ENCODE measurements at places on chromosomes 16 and 17. TPM values are rescaled to one million over a fixed set of nuclear protein-coding genes. Genes with fewer than 3 reads are reported as not detected.

The ZP2 gene
- polyA plus RNA-seq, result 0.27 TPM

DNA sequence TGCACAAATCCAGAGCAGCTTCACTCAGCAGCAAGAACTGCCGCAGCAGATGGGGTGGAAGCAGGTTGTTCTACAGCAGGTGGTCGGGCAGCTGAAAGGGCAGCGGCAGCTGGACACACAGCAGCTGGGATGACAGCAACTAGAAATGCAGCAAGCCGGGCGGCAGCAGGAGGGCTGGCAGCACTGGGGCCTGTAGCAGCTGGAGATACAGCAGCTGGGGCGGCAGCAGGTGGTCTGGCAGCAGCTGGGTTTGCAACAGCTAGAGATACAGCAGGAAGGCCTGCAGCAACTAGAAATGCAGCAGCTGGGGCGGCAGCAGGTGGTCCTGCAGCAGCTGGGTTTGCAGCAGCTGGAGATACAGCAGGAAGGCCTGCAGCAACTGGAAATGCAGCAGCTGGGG lies 460 bp downstream of the KRTAP4-3 start:
- no peak for DNase-seq
- H3K4me1 ChIP-seq, result no peaks in the 10 kb centered on the region
- H3K36me3 ChIP-seq, result no peaks in the 10 kb centered on the region
- peaks cover 8% of the 10 kb centered on the region for H3K27me3 ChIP-seq
- H3K27ac ChIP-seq, result no peak overlapping the region

The EVPL gene
- 63.2 TPM for polyA plus RNA-seq

DNA sequence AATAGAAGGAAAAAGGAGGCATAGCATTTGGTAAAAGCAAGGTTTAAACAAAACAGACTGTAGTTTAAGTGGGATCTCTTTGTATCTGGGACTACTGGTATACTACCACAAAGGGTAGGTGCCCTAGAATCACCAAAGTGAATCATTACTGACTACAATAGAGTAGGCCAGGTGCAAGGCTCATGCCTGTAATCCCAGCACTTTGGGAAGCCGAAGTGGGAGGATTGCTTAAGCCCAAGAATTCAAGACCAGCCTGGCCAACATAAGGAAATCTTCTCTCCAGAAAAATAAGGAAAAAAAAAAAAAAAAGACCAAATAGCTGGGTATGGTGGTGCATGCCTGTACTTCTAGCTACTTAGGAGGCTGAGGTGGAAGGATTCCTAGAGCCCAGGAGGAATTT lies 60.8 kb upstream of the CORO6 start:
- no peak for DNase-seq
- no peaks in the 10 kb centered on the region for H3K27me3 ChIP-seq
- no peak overlapping the region for H3K4me3 ChIP-seq
- H3K27ac ChIP-seq, result peak overlapping the region; percentile 35

DNA sequence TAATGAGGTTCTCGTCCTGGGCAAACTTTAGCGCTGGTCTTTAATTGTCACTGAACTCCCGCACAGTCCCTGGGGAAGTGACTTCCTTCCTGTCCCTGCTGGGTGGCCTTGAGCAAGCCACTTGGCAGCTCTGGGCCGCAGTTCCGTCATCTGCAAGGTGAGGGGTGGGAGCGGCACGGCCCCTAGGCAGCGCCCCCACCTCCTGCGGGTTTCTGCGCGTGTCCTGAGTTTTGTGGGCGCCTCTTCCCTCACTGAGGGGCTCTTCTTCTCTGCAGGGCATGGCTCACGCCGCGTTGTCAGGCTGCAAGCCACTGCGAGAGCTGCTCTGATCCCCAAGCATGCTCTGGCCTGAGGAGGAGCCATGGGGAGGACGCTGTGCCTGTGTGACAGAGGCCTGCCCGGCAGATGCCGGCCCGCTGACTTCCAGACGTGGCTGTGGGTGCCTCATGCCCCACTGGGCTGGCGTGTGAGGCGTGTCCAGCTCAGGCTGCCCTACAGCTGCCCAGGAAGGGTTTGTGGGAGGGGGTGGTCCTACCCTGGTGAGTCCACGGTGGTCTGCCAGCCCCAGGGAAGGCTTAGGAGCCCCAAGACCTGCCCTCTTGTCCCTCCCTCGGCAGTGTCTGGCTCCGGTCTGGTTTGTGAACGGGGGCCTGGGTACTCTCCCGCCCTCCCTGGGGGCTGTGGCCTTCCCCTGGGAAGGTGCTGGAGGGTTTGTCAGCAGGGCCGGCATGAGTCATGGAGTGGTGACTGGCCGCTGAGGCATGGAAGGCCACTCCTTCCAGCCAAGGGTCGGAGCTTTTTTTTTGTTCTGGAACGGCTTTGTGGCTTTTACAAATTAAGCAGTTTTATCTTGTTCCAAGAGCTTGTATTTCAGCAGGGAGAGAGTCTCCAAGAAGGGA lies 182.0 kb downstream of the SEC14L1 start:
- peak; percentile 79 for DNase-seq
- H3K27me3 ChIP-seq, result no peaks in the 10 kb centered on the region
- H3K36me3 ChIP-seq, result peaks cover 3% of the 10 kb centered on the region
- peak overlapping the region; percentile 13 for H3K4me3 ChIP-seq
- H3K27ac ChIP-seq, result peak overlapping the region; percentile 90

GRCh38 chr16:9068886-9069285 lies 22.6 kb upstream of the HAPSTR1 start:
- no peak for DNase-seq
- no peaks in the 10 kb centered on the region for H3K36me3 ChIP-seq
- H3K27ac ChIP-seq, result no peak overlapping the region
- H3K27me3 ChIP-seq, result no peaks in the 10 kb centered on the region
- H3K4me3 ChIP-seq, result no peak overlapping the region
- no peaks in the 10 kb centered on the region for H3K4me1 ChIP-seq

The CCL17 gene
- 0.30 TPM for polyA plus RNA-seq

DNA sequence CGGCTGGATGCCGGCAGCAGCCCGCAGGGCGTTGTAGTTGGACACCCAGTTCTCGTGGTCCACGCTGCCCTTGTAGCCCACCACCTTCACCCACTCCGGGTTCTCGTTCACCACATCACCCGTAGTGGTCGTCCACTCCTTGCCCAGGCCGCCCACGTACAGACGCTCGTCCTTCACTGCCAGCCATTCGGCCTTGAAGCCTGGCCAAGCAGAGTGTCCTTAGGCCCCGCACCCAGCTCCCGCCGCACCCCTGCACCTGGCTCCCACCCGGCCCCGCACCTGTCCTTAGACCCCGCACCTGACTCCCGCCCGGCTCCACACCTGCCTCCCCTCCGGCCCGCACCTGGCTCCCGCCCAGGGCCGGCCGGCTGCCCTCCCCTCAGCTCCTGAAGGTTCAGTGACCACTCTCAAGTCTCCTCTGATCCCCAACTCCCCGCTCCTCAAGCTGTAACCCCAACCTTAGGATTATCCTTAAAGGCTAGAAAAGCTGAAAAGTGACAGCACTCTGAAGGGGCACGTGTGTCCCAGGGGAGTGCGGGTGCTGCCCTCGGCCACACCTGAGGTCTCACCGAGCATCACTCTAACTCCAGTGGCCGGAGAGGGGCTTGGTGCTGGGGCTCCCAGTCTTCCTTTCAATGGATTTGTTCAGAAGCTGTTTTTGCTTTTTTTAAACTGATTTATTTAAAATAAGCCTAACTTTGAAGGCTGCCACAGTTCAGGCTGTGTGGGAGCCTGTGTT lies 14.4 kb downstream of the CANT1 start:
- peaks cover 9% of the 10 kb centered on the region for H3K4me1 ChIP-seq
- H3K4me3 ChIP-seq, result no peak overlapping the region
- peaks cover 91% of the 10 kb centered on the region for H3K36me3 ChIP-seq
- H3K27ac ChIP-seq, result no peak overlapping the region
- no peak for DNase-seq

The TMEM220 gene
- polyA plus RNA-seq, result 39.7 TPM

DNA sequence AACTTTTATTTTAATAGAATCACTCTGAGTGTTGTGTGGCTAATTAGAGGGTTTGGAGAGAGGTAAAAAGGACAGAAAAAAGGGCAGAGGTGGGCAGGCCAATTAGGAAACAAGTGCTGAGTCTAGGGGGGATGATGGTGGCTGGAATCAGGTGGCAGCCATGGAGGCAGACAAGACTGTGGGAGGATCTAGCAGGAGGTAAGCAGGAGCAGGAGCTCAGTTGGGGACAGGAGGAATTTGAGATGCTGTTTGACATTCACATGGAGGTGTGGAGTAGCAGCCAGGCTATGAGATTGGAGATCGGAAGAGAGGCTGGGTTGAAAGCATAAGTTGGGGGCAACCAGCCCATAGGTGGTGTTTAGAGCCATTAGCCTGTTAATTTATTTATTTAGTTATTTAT lies 3.7 kb upstream of the MT4 start:
- H3K27ac ChIP-seq, result no peak overlapping the region
- H3K27me3 ChIP-seq, result peaks cover 18% of the 10 kb centered on the region
- DNase-seq, result no peak
- H3K4me3 ChIP-seq, result no peak overlapping the region

GRCh38 chr16:89517128-89517527 lies 8.9 kb downstream of the SPG7 start:
- no peak for DNase-seq
- H3K4me3 ChIP-seq, result no peak overlapping the region
- H3K4me1 ChIP-seq, result no peaks in the 10 kb centered on the region
- H3K27ac ChIP-seq, result no peak overlapping the region
- H3K36me3 ChIP-seq, result peaks cover 80% of the 10 kb centered on the region
- H3K27me3 ChIP-seq, result no peaks in the 10 kb centered on the region

DNA sequence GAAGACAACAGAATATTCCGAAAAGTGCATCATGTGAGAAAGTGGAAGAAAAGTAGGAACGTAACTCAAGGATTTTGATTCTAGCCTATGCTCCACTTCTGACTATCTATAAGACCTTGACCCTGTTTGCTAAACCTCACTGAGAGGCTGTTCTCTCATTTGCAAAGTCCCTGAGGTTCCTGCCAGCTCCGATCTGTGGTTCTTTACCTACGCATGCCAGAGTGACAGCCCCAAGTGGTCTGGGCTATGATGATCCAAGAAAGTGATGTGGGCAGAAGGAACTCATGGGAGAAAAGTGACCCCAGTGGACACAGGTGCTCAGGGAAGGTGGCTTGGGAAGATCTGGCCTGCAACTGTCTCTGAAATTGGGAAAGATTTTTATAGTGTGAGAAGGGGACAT lies 301.1 kb upstream of the CDH11 start:
- H3K27ac ChIP-seq, result no peak overlapping the region
- H3K27me3 ChIP-seq, result no peaks in the 10 kb centered on the region
- no peaks in the 10 kb centered on the region for H3K36me3 ChIP-seq
- no peak overlapping the region for H3K4me3 ChIP-seq

- peak; percentile 62 for DNase-seq
- H3K27me3 ChIP-seq, result no peaks in the 10 kb centered on the region
- H3K4me3 ChIP-seq, result no peak overlapping the region
Measured at GRCh38 chr16:9308356-9308801, 216.9 kb downstream of the HAPSTR1 start.

GRCh38 chr17:32565401-32565800 lies 78.6 kb downstream of the CDK5R1 start:
- H3K4me3 ChIP-seq, result no peak overlapping the region
- H3K36me3 ChIP-seq, result peaks cover 8% of the 10 kb centered on the region
- no peak overlapping the region for H3K27ac ChIP-seq
- no peaks in the 10 kb centered on the region for H3K4me1 ChIP-seq
- H3K27me3 ChIP-seq, result no peaks in the 10 kb centered on the region

GRCh38 chr17:75877752-75878173 lies 618 bp downstream of the TRIM47 start:
- peak overlapping the region; percentile 56 for H3K4me3 ChIP-seq
- peak; percentile 85 for DNase-seq
- H3K27ac ChIP-seq, result peak overlapping the region; percentile 70
- peaks cover 7% of the 10 kb centered on the region for H3K27me3 ChIP-seq
- H3K36me3 ChIP-seq, result peaks cover 13% of the 10 kb centered on the region

DNA sequence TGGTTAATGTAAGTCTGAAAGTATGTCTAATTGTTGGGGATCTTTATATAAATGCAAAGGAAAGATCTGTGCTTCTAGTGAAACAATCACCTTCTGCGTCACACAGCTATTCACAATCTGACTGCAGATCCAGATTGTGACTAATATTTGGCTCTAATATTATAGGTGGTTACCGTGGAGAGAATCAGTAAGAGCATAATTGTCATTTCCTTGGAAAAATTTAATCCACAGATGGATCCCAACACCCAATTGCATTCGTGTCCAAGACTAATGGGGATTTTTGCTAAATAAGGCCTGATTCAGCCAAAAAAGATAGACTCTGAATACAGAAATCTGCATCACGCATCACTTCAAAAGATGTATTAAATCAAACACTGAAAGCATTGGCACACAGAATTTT lies 2.7 kb upstream of the KCNJ2 start:
- peaks cover 38% of the 10 kb centered on the region for H3K27me3 ChIP-seq
- no peak for DNase-seq
- H3K4me3 ChIP-seq, result no peak overlapping the region
- H3K36me3 ChIP-seq, result no peaks in the 10 kb centered on the region
- no peak overlapping the region for H3K27ac ChIP-seq
- peaks cover 5% of the 10 kb centered on the region for H3K4me1 ChIP-seq

The SLC39A11 gene
- 46.2 TPM for polyA plus RNA-seq

DNA sequence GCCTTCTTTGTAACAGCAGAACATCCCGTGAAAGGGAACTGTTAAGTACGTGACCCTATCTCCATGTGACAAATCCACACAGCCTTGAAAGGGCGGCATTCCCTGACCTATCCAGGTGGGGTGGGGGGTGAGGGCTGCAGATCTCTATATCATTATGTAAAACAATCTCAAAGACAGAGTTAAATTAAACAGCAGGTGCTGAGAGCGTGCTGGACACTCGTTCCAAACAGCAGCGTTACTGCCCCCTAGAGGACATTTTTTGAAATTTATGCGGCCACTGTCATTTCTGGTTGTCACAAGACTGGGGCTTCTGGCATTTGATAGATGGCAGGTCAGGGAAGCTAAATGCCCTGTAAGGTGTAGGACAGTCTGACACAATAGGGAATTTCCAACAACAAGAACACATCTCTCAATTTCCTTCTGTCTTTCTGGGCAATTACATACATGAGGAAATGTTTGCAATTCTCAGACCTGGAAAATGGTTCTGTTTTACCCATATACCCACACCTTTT lies 6.7 kb upstream of the SLC25A39 start:
- no peaks in the 10 kb centered on the region for H3K27me3 ChIP-seq
- no peaks in the 10 kb centered on the region for H3K36me3 ChIP-seq
- DNase-seq, result peak; percentile 84
- H3K4me3 ChIP-seq, result no peak overlapping the region
- H3K27ac ChIP-seq, result no peak overlapping the region
- peaks cover 8% of the 10 kb centered on the region for H3K4me1 ChIP-seq

DNA sequence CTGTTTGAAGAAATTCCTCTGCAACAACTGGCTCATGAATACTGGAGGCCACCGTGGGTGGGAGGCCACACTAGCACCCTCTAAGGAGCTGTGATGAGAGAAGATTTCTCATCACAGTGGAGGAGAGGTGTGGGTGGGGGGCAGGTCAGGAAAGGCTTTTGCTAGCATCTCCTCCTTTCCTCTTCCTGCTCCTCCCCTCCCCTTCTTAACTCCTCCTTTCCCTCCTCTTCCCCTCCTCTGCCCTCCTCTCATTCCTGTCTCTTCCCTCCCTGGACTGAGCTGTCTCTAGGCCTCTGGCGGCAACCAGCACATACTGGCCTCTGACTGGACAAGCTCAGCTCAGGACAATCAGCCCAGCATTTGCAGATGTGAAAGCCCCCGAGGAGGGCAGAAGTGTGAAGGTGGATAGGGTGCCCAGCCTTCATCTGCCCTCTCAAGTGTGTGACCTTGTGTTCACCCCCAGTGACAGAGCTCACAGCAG lies 19.0 kb upstream of the LHX1 start:
- H3K4me3 ChIP-seq, result no peak overlapping the region
- no peaks in the 10 kb centered on the region for H3K36me3 ChIP-seq
- H3K27ac ChIP-seq, result no peak overlapping the region
- no peaks in the 10 kb centered on the region for H3K4me1 ChIP-seq
- no peak for DNase-seq

GRCh38 chr17:28406473-28406814 lies 432 bp upstream of the SLC46A1 start:
- no peak for DNase-seq
- H3K27ac ChIP-seq, result peak overlapping the region; percentile 77
- H3K4me1 ChIP-seq, result peaks cover 50% of the 10 kb centered on the region
- H3K27me3 ChIP-seq, result no peaks in the 10 kb centered on the region
- peaks cover 13% of the 10 kb centered on the region for H3K36me3 ChIP-seq
- peak overlapping the region; percentile 87 for H3K4me3 ChIP-seq

The ATP2A1 gene
- polyA plus RNA-seq, result 4.1 TPM
